ENCODE measurements at places on chromosomes 2 and 18.

DNA sequence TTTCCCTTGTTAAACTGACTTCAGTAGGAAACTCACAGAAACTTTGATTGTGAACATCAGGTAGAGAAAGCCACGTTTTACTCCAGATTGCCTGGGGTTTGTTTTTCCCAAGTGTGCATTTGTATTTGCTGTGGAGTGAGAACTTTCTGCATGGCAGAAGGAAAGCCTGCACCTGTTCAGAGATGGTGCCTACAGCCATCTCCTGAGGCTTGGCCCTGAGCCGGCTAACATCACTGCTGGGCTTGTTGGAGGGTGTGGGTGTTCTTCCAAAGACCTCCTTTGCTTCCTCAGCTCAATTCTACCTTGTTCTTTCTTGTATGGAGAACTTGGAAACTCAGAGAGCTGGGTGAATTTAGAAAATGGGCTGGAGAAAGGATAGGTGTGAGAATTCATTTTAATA, 16.1 kb downstream of the KCNS3 start:
- DNase-seq, result no peak

DNA sequence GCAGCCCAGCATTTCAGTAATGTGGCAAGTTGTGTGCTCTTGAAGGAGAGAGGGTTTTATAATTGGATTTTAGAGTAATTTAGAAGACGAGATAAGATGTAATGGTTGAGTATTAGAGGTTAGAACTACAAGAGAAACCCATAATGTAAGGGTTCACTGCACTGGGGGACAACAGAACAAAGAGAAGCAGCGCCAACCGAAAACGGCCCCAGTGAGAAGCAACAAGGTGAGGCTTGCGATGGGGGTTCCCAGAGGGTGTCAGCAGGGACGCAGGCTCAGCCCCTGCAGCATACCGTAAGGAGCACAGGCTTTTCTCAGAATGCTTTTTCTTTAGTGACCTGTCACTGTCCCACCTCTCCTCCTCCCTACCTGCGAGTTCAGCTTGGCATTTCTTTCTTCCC, 183.9 kb upstream of the ETAA1 start:
- DNase-seq, result no peak

GRCh38 chr2:120863661-120864320, 128.1 kb downstream of the GLI2 start:
- DNase-seq, result no peak

DNA sequence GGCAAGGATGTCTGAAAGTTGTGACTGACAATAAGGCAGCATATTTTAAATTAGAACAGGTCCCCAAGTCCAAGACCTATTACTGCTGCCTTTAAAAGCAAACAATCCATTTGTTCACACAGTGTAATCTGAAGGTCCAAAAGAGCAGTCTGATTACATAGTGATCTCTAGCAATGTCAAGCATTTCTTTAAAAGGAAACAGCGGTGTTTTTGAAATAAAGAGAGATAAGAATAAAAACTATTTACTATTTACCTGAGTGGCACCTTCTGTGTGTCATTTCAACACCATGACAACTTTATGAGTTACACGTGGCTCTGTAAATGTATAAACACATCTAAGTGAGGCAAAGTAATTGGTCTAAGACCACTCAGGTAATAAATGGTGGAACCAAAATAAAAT, 1009.9 kb upstream of the CNTNAP5 start:
- no peak for DNase-seq

DNA sequence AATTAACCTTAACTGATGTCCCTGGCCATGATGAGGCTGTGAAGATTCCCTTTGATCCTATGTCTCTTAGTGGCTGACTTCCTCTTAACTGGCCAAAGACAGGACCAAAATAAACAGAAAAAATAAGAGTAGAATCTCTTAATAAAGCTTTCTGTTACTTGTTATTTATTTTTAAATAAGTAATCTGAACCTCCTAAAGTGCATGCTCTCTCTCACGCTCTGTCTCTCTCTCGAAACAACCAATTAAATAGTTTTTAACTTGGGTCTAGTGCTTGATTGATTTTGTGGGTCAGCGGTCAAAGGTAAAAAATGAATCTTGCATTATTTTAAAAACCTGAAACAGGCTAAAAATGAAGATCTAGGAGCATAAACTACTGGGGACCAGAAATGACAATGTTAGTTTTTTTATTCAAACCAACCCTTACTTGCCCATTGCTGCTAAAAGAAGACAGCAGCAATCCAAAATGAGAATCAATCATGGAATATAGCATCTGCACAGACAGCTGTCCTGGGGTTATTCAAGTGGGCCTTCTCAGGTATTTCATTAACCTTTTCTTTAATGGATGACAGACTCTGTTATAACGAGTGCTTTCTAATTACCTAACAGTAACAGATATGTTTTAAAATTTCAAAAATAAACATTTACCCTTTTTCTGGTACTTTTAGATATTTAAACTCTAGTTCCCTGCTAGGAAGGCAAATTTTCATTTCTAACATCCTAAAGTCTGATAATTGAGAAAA, 11.2 kb downstream of the GAREM1 start:
- no peak for DNase-seq
